ENCODE measurements at places on chromosomes 4 and X. TPM values are rescaled to one million over a fixed set of nuclear protein-coding genes. Genes with fewer than 3 reads are reported as not detected.
A peak's percentile ranks its signal among the peaks of the same experiment; 100 is the strongest.

DNA sequence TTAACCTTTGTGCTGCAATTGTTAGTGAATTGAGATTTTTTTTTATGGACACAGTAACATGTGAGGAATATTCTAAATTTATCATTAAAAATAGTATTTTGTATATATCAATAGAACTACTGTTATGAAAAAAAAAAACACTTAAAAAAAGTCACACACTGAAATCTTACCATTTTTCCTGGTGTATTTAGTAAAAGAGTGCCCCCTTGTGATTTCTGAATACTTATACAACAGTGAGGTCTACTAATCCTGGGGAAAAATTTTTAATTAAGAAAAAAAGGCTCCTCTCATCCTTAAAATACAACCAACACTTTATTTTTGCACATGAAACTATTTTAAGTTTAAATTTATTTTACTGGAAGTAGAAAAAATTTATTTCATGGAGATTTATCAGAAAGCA is 56.4 kb upstream of the SPOCK3 start:
- no peak for DNase-seq

DNA sequence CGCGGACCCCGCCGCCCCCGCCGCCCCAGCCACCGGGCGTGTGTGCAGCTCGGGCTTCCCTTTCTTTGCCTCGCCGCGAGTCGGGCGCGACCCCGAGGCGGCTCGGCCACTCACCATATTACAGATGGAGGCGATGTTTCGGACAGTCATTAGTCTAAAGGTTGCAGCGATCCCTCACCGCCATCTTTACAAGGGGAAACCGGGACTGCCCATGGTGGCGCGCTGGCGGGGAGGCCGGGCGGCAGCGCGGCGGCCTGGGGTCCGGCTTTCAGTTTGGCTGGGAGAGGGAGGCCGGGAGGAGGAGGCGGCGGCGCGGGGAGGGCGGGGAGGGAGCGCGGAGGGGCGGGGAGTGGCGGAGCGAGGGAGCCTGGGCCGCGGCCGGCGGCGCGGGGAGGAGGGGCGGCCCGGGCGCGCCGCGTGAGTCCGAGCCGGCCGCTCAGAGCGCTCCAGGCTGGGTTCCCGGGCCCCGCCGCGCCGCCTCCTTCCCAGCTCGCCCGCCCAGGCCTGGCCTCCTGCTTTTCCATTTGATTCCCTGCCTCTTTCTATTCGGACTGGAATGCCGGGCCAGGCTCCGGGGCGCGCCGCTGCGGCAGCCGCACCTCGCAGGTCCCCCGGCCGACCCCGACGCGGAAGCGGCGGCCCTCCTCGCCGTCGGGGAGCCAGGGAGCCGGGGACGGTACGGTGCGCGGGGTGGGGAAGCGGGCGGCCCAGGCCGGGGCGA is at the start of gene USP46:
Gene USP46, minus strand, starts transcription at position 301 of the 721 bp plus-strand sequence. Its CDS starts 151 bp downstream, at position 150.
- DNase-seq, result peak; percentile 24

GRCh38 chr4:152220201-152220666 is 315.7 kb downstream of the FBXW7 start:
- no peak for DNase-seq

- DNase-seq, result no peak
These were observed 350.3 kb downstream of the GRID2 start for GRCh38 chr4:92654084-92654483.

RAB9A gene
- 21.7 TPM for total RNA-seq

GRCh38 chr4:87224141-87224923 is 3.9 kb upstream of the KLHL8 start:
- DNase-seq, result no peak

DNA sequence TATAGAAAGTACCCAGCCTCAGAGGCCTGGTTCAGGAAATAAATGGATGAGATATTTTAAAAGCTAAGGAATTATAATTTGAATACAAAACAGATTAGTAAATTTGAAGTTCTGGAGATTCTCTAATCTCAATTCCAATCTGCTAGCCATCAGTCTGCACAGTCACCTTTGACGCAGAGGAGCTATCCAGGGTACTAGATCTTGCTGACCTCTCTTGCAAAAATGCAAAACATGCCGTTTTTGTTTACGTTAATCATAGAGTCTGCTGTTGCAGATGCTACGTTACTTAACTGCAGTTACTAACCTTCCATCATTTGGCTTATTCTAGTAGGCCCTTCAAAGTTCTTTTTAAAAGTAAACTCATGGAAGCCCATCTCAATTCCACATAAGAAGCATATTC is 10.4 kb downstream of the CCSER1 start:
- no peak for DNase-seq

DNA sequence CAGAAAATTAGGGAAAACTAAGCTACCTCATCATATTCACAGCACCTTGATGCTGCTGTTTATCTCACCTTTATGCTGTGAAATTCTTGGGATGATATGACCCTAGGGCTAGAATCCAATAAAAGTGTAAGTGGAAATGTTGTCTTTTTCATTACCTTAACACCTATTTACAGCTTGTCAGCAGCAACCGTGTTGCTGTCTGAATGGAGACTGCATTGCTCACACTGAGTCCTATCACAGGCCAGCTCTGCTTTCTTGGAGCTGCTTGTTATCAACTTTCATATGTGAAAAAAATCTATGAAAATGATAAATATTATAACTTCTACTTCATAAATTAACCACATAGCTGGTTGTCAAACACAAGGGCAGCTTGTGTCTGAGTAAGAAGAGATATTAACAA is 789.5 kb downstream of the TECRL start:
- DNase-seq, result no peak

PRICKLE3 gene
- total RNA-seq, result 21.4 TPM

DNA sequence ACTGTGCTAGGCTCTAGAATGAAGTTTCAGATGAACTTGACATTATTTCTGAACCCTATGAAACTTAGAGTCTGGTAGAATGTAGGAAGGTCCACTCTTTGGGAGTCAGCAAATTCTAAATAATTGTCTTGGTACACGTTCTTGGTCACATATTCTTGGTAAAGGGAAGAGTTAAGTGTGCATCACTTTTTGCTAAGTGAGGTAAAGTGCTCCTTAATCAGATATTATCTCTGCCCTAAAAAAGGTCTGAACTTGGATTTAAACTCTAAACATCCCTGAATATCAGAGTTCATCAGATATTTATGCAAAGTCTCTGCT is 7.2 kb downstream of the OCIAD2 start:
- DNase-seq, result no peak

TMPRSS11F gene
- not detected for total RNA-seq

DNA sequence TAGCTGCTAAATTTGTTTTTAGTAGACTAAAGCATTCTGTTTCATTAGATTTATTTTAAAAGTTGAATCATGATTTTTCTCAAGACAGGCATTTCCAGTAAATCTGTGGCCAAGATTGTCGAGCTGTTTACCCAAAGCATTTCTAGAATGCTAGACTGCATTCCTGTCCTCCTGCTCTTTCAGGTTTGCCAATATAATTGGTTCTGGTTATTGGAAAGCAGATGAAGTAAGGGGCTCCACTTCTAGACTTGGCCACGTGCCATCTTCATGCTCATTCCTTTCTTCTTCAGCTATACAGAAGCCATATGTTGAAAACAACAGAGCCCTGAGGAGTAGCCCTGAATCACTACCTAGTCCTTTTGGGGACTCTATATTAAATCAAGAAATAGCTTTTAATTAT is 62.5 kb downstream of the PGRMC2 start:
- no peak for DNase-seq

GRCh38 chr4:181301735-181302710 is 941.2 kb upstream of the TENM3 start:
- no peak for DNase-seq

DNA sequence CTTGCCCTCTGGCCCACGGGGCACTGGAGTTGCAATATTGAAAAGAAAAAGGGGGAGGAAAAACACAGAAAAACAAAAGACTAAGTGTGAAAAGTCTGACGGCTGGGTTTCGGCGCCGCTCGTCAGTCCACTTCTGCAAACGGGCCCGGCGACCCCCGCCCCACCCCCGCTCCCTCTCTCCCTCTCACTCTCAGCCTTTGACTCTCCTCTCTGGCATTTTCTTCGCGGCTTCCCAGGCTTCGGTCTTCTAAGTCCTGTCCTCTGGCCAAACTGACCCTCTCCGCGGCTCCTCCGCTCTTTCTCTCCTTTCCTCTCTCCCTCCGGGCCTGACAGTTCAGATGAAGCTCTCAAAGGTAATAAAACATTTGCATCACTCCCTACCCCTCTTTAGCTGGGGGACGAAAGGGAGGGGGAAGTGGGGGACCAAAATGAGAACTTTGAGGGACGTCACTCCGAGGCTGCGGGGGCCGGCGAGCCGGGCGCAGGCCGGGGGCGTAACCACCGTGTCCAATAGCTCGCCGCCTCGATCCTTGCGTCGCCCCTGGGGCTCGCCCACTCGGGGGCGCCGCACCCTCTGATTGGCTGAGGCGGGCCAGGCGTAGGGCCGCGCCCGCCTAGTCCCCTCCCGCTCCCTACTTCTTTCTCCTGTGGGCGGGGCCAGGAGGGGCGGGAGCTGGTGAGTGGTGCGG is at the start of gene NKX6-1:
Gene NKX6-1, minus strand, starts transcription at position 358 of the 689 bp plus-strand sequence. CDS start 1,064 bp downstream, outside the sequence.
- DNase-seq, result no peak

All from thoracic aorta (tissue), 2 donors.